Activated CD8-positive, alpha-beta T cell treated with anti-CD3 and anti-CD28 coated beads for 36 hours (primary cell): ENCODE measurements at places on chromosomes 2 and 18. TPM values are rescaled to one million over a fixed set of nuclear protein-coding genes. Genes with fewer than 3 reads are reported as not detected.

The PROC gene
- total RNA-seq = not detected

The LIMS4 gene
- total RNA-seq = 0.74 TPM

The LYG1 gene
- 0.81 TPM for total RNA-seq

The NFATC1 gene
- 97.2 TPM for total RNA-seq

The GPBAR1 gene
- total RNA-seq = 0.45 TPM

The BOK gene
- total RNA-seq = 0.16 TPM

The ST8SIA5 gene
- total RNA-seq = not detected

The DNAJC5G gene
- not detected for total RNA-seq

The FRZB gene
- not detected for total RNA-seq

The ABCG5 gene
- not detected for total RNA-seq

The HSPE1 gene
- total RNA-seq = 356 TPM

The VWC2L gene
- not detected for total RNA-seq

The CFAP65 gene
- not detected for total RNA-seq

The ZNF519 gene
- 17.7 TPM for total RNA-seq

The GREB1L gene
- total RNA-seq = not detected

The PROKR1 gene
- not detected for total RNA-seq
